ENCODE measurements at places on chromosomes 7 and 10.

- DNase-seq, result no peak
Measured at GRCh38 chr10:109457302-109457638, 466.0 kb downstream of the XPNPEP1 start.

DNA sequence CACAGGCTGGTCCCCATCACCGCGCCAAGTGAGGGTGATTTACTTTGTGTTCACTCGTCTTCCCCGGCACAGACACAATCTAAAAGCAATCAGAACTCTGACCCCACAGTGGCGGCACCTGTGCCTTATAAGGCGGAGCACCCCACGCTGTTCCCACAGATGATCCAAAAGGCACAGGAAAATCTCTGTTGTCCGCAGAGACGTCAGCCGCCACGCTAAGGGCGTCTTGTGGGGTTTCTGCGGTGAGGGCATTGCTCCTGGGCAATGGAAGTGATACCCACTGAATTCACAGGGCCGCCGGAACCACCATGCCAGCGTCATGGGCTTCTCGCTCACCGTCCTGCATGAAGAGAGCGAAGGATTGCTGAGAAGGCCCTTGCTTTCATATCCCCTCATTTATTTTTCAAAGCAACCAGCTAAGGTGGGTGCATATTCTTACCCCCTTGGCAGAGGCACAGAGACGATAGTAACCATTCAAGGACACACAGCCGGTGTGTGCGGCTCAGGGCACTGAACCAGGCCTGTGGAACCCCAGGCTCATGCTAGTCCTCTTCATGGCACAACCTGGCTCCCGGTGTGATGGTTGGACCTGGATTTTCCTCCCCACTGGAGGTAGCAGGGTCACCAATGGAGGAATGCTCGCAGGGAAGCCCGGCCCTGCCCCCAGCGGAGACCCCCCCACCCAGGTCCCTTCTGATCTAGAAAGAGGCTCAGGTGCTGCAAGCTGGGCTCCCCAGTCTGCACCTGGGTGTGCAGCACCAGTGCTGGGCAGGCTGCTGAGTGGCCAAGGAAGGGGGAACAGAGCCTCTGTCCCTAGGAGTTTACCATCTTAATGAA, 279.0 kb downstream of the TCERG1L start:
- DNase-seq, result no peak

- DNase-seq, result no peak
Measured at GRCh38 chr7:49790209-49790608, 16.8 kb downstream of the VWC2 start.

GRCh38 chr10:127406018-127406550, 143.0 kb upstream of the NPS start:
- no peak for DNase-seq

DNA sequence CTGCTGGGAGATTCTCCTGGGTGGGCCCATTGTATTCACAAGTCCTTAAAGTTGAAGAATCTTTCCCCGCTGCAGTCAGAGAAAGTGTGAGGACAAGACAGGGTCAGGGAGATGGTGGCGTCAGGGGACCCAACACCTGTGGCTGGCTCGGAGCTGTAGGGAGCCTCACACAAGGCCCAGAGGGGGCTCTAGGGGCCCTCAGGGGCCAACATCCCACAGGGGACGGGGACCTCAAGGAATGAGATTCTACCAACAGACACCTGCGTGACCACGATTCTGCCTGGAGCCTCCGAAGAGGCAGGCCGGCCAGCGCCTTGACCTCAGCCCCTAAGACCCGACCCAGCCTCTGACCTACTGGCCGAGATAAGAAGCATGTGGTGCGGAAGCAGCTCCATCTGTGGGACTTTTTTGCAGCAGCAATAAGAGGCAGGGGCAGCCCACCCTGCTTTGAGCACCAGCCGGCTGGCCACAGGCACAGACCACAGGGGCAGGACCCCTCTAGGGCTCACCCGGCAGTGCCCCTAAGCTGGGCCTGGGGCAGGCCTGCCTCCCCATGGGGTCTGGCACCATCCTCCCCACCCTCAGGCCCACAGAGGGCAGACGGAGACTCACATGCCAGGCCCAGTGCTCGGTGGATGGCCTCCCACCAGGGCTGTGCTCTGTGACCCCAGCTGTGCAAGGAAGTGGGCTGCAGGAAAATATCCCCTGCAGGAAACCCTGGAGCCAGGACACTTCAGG, 13.2 kb downstream of the RASGEF1A start:
- no peak for DNase-seq

- no peak for DNase-seq
Measured at GRCh38 chr7:70466725-70467364, 665.1 kb upstream of the GALNT17 start.

GRCh38 chr7:47852330-47853245, 95.7 kb downstream of the PKD1L1 start:
- no peak for DNase-seq

DNA sequence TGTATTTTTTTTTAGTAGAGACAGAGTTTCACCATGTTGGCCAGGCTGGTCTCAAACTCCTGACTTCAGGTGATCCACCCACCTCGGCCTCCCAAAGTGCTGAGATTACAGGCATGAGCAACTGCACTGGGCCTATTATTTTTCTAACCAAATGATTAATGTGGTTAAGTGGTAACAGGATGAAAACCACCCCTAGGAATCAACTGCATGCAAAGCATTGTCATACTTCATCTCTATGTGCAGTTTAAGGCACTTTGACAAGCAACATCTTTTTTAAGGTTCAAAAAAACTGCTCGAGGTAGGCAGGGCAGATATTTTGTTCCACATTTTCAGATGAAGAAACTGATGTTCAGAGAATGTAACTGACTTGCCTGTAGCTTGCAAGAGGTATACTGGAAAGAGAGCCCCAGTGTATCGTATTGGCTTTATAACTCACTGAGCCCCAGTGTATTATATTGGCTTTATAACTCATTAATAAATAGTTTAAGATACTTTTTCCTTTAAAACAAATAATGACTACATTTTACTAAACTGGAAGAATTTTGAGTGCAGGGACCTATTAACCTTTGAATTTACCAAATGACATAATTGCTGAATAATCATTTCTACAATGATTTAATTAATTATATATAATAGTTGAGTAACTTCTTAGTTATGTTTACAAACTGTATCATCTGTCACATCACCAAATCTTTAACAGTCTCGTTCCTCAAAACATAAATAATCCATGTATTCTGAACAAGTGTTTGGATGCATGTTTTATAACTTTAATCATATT, 38.1 kb downstream of the RTKN2 start:
- no peak for DNase-seq

GRCh38 chr10:114304571-114305421, 65.7 kb downstream of the VWA2 start:
- peak; percentile 27 for DNase-seq

DNA sequence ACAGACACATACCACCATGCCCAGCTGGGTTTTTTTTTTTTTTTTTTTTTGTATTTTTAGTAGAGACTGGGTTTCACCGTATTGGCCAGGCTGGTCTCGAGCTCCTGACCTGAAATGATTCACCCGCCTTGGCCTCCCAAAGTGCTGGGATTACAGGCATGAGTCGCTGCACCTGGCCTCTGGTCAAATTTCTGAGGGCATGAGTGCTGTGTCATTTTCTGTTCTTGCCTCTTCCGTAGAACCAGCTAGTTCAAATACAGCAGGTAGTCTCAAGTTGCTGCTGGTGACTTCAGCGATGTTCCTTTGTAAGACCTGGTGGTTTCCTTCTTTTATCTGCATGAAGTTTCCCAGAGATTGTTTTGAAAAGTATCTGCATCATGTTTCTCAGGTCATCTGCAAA, 134.8 kb upstream of the SHH start:
- no peak for DNase-seq

DNA sequence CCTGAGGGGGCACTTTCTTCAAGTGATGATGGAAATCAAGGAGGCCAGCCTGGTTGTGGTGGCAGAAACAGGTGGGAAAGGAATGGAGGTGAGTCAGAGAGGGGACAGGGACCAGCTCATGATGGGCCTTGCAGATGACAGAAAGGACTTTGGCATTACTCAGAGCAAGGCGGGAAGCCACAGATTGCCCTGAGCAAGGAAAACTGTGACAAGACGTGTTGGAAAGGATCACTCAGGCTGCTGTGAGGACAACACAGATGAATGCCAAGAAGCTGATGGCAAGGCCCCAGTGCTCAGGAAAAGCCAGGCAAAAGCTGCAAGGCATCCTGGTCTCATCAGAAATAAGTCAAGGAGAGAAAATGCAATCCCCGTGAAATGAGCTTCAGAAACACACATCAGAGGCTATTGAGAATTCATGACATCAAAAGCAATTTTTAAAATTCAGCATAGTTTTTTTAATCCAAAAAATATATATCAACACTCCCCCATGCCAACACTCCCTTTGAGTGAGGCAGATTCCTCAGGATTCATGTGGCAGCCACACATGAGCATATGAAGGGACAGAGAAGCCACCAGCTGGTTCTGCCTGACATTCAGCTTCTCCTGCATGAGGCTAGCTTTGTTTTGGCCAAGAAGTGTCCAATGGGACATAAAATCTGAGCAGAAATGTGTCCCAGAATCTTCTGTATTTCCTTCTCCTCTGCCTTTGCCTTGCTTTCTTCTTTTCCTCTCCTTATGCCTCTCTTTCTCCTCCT, 244.5 kb upstream of the MYO3A start:
- DNase-seq, result no peak

DNA sequence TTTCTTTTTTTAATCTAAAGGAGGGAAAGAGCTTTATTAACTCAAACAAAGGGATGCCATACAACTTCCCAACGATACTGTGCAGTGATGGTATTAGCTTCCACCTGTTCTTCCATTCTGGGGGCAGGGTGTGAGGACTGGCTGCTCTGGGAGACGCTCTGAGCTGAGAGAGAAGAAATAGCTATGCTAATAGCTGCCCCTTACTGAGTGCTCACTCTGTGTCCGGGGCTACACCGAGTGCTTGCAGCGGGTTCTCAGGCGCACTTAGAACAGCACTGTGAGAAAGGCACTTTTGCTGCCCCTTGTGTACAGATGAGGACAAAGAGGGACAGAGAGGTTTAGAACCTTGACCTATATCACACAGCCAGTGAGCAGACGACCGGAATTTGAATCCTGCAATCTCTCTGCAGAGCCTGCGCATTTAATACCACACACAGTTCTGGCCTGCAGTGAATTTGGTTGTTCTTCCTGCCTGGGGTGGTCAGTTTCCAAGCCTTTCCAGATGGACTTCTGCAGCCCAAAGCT, 142.2 kb downstream of the PLPP4 start:
- DNase-seq, result no peak

- no peak for DNase-seq
Measured at GRCh38 chr10:64546073-64546472, 1024.9 kb downstream of the REEP3 start.

GRCh38 chr10:24762161-24762924, 38.7 kb upstream of the ARHGAP21 start:
- no peak for DNase-seq

DNA sequence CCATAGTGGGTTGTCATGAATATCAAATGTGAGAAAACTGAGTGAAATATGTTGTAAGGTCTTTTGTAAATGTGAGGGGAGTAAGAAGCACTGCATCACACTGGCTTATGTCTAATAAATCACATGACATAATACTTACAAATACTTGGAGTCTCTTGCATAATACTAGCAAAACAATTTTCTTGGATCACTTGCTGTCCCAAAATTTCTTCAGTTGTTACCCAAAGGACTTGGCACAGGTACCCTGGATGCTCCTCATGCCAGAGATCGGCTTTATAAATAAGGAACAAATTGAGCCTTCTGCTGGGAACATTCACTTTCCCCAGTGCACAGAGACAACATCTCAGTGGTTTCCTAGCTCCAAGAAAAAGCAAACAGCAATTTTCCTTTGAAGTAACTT, 5.0 kb upstream of the LRIT2 start:
- no peak for DNase-seq

- DNase-seq, result no peak
Measured at GRCh38 chr7:101100858-101101847, 15.9 kb downstream of the TRIM56 start.

DNA sequence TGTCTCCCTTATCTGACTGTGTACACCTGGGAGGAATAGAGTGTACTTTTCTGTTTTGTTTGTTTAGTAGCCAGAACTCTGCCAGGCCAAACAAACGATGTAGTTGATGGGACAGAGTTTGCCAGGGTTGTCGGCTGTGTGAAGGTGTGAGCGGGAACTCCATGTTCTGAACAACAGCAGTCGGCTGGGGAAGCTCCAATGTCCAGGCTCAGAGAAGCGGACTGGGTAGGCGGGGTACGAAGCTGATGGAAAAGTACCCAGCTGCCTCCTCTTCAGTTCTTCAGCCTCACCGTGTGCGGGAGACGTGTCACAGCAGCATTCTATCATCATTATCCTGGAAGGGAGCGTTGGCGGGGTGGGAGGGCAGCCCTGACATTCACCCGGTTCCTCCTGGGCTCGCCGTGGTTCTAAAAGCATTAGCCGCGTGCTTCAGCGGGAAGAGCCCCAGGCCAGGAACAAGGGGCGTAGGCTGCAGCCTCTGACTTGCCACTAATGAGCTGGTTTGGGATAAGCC, 52.9 kb downstream of the PFKFB3 start:
- no peak for DNase-seq

GRCh38 chr7:111588065-111588433, 25.8 kb upstream of the IMMP2L start:
- no peak for DNase-seq

GRCh38 chr7:14821757-14822480, 80.6 kb downstream of the DGKB start:
- DNase-seq, result no peak

DNA sequence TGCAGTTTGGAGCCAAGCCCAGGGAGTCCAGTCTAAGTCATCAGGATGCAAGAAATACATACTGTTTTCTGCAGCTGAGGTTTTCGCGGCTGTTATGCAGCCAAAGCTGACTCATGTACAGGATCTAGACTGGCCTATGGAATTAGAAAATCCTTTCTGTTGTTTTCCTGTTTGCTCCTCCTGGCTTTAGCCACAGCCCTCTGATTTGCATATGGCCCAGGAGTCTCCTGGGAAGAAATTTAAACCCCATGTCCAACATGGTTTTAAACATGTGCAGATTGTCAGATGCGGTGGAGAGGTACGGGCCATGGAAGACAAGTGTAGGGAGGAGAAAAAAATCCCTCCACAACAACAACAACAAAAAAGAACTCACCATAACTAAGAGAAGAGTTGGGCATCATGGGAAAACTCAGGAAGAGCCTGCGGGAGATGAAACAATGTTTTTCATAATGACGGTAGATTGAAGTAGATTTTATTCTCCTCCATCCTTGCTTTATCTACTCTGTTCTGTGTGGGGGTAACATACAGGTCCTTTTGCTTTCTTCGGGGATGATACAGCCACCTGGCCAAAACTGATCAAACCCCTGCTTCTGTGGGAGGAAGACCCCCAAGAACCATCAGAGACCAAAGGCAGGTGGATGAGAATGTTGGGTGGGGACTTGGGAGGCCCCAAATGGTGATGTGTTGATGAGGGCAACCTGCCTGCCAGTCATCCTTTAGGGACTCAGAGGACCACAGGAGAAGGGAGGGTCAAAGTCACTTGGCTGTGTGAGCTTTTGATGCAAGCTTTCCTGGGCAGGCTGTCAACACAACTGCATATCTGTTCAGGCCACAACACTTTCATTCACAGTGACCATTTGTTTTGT, 29.8 kb upstream of the GNA12 start:
- no peak for DNase-seq

Data from activated T-helper 1 cell treated with anti-CD3 and anti-CD28 coated beads, Interleukin-2, amount 50 U/mL, for 16 hours (primary cell).